ENCODE measurements at places on chromosomes 13 and 19.

DNA sequence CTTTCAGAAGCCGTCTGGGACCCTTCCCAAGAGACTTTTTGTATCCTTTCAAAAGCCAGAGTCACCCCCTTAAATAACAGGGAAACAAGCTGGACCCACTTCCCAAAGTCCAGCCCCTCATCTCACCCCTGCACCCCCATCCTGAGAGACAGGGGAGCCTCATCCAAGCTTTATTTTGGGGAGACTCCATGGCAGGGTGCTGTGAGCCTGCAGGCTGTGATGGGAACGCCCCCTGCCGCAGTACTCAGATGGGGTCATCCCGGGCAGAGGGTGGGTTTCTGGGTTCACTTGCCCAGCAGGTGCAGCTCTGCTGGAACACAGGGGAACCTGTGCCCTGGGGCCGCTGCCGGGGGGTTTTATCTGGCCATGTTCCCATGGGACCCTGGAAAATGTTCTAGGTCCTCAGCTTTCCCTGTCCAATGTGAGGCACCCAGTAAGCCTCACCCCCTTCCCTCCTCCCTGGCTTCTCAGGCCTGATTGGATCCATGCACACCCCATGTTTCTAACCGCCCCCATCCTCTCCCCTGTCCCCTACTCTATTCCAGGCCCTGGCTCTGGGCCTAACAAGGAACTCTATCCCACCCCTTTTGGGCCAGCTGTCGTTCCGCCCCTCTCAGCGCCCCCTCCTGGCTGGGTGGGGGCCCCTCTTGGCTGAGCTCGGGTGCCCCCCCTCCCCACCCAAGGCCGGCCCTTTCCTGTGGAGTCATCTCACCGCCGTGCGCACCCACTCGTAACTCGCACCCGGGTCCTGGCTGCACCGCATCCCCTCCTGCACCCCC is 1.0 kb downstream of the HIF3A start:
- DNase-seq = no peak

DNA sequence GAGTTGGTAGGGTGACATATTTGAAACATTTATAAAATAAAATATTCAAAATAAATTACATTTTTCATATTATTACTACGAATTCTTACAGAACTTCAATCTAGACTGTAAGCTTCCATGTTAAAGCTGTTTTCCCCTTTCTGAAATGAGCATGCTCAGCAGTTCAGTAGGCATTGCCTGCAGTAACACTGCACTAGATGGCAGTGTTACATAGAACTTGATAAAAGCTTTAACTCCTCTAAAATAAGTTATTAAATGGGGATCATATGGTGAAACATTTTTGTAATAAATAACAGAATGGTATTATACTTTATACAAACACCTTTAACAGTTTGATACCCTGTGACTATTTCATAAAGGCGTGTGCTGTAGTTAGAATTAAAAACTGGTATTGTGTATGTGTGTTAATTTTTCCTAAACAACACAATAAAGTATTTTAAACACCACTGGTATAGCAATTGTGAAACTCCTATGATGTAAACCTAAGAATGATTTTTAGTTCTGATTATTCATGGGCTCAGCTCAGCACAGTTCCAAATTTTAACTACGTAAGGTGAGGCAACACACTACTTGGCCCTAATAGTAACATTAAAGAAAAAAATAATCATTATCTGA is 11.6 kb upstream of the GPR18 start:
- no peak for DNase-seq

- DNase-seq = no peak
Measured at GRCh38 chr19:3105641-3106508, 11.7 kb downstream of the GNA11 start.

DNA sequence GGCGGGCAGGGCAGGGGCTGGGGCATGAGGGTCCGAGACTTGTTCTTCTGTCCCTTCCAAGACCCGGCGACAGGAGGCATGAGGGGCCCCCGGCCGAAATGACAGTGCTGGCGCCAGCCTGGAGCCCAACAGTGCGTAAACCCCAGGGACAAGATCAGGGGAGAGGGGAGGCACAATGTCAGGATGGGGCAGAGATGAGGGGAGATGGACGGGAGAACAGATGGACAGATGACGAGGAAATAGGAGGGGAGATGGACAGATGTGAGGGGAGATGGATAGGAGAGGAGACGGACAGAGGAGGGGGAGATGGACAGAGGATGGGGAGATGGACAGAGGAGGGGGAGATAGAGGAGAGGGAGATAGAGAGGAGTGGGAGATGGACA is 518 bp downstream of the FLT3LG start:
- no peak for DNase-seq

DNA sequence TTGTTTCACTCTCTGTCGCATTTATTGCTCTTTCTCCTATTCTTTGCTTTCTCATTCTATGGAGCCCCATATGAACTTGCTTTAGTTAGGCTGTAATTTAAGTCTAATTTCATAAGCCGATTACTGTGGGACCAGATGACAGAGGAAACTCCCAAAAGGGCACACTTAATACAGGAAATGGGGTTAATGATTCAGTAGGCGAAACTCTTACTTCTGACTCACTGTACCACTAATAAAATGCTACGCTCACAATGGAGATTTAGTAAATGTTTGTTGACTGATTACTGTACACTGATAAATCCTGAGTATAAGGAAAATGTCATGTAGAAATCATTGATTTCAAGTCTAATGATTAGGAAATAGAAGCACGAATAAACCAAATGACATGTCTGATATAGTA is 276.4 kb downstream of the KLF5 start:
- no peak for DNase-seq

DNA sequence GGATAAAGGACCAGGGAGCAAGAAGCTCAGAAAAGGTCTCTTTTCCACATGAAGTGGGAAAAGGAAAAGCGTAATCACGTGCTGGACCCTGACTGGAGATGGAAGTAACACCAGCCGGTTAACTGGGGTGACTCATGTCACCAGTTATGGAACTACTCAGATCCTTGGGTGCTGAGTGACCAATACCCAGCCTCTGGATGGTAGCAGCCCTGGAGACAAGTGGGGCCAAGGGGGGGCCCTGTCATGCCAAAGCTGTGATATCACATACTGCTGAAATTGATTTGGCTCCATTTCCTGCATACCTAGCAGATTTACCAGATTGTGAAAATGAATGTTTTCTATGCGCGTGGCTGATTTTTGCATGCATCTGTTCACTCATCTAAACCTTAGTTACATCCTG is 158.9 kb downstream of the ZIC5 start:
- DNase-seq = no peak

DNA sequence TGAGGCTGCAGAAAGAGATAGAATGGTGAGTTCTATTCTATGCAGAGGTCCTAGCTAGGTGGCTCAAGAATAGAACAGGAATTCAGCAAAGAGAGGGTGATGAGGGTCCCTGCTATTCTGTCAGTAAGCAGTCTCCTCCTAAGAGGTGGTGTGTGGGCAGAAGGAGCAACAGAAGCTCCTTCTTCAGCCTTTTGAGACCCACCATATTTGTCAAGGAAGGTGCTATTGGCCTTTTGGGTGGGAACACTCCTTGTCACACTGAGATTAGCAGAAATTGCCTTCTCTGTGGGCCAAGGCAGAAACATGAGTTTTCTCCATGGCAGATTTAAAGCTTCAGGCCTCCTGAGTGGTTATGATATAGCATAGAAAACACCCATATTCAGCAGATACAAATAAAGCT is 39.4 kb upstream of the RAP2A start:
- no peak for DNase-seq

DNA sequence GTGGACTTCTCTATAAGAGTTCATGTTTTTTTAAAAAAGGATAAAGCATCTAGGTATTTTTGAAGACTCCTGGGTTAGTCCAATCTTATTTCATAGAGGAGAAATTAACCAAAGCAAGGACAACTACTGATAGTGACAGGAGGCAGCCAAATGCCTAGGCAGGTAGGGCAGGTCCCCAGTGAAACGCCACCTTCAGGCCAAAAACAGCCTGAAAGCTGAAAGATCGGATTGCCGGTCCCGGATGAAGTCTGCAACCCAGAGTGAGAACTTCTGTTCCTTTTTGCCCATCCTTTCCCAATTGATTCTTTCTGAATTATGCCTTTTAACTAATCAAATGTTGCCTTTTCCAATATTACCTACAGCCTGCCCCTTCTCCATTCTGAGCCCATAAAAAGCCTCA is 6.1 kb upstream of the GGACT start:
- DNase-seq = no peak

- DNase-seq = no peak
Measured at GRCh38 chr19:566844-567243, 5.6 kb upstream of the BSG start.
